Dermis blood vessel endothelial cell (primary cell): ENCODE measurements at places on chromosomes 3 and 15. TPM values are rescaled to one million over a fixed set of nuclear protein-coding genes. Genes with fewer than 3 reads are reported as not detected.

Gene STAC
- 0.37 and 1.2 TPM in 2 replicates for total RNA-seq

Gene ITPKA
- total RNA-seq, result 0.56 and 0.68 TPM in 2 replicates

Gene OR5K2
- total RNA-seq, result not detected in 2 replicates

Gene SLC24A5
- total RNA-seq, result not detected in 2 replicates

Gene SCN11A
- under 0.01 TPM in 1 of 2 replicates, not detected in the other for total RNA-seq

Gene GPR149
- not detected in 2 replicates for total RNA-seq

Gene AQP9
- under 0.01 TPM in 1 of 2 replicates, not detected in the other for total RNA-seq

Gene GABRR3
- not detected in 2 replicates for total RNA-seq

Gene GP5
- under 0.01 and 0.28 TPM in 2 replicates for total RNA-seq

Gene GPR87
- not detected in 2 replicates for total RNA-seq

Gene CLDN16
- total RNA-seq, result 0.09 and 0.34 TPM in 2 replicates

Gene CHAC1
- 2.2 and 2.9 TPM in 2 replicates for total RNA-seq

Gene CHRNB4
- total RNA-seq, result not detected in 2 replicates

Gene DUOX1
- total RNA-seq, result not detected in 2 replicates

Gene CILP
- not detected in 2 replicates for total RNA-seq

Gene ATP10A
- 0.05 and 0.17 TPM in 2 replicates for total RNA-seq

Gene UQCC5
- 1.7 and 2.7 TPM in 2 replicates for total RNA-seq

Gene NIT2
- 6.5 and 8.4 TPM in 2 replicates for total RNA-seq

Gene PRRT3
- 0.68 and 0.84 TPM in 2 replicates for total RNA-seq

Gene COL8A1
- 263 and 653 TPM in 2 replicates for total RNA-seq

Gene CHRFAM7A
- 0.51 and 1.5 TPM in 2 replicates for total RNA-seq

Gene MNS1
- total RNA-seq, result under 0.01 and 0.74 TPM in 2 replicates

Gene ROBO1
- 0.47 and 1.0 TPM in 2 replicates for total RNA-seq

Gene CADPS
- total RNA-seq, result not detected in 2 replicates

Gene CFAP92
- total RNA-seq, result 1.9 and 2.4 TPM in 2 replicates

Gene ZMAT3
- 21.8 and 34.4 TPM in 2 replicates for total RNA-seq

Gene PLIN1
- under 0.01 TPM in 1 of 2 replicates, not detected in the other for total RNA-seq

Gene FSTL1
- total RNA-seq, result 524 and 719 TPM in 2 replicates

Gene CPN2
- total RNA-seq, result not detected in 2 replicates

Gene BCHE
- 11.6 and 20.4 TPM in 2 replicates for total RNA-seq

Gene PLSCR2
- 0.33 and 0.34 TPM in 2 replicates for total RNA-seq

Gene SEMA3F
- 44.6 and 79.4 TPM in 2 replicates for total RNA-seq
